Psoas muscle (tissue), 8 donors: ENCODE measurements at places on chromosomes 7 and 10. TPM values are rescaled to one million over a fixed set of nuclear protein-coding genes. Genes with fewer than 3 reads are reported as not detected.

The RNF133 gene
- not detected for polyA plus RNA-seq

The OR2A7 gene
- polyA plus RNA-seq, result 0.06 TPM

The CNPY1 gene
- not detected for polyA plus RNA-seq

The ZNF425 gene
- polyA plus RNA-seq, result 2.5 TPM

The CLRN3 gene
- not detected for polyA plus RNA-seq

The CFAP70 gene
- polyA plus RNA-seq, result 0.83 TPM

The CCDC172 gene
- polyA plus RNA-seq, result not detected

The GPR37 gene
- 0.41 TPM for polyA plus RNA-seq

The GRID1 gene
- 0.25 TPM for polyA plus RNA-seq

The CD36 gene
- polyA plus RNA-seq, result 171 TPM

The SKIDA1 gene
- 0.11 TPM for polyA plus RNA-seq

The FASTK gene
- 194 TPM for polyA plus RNA-seq

The WNT16 gene
- polyA plus RNA-seq, result not detected

The TRPV5 gene
- polyA plus RNA-seq, result not detected

The DDX21 gene
- polyA plus RNA-seq, result 54.5 TPM

The ERVW-1 gene
- 0.03 TPM for polyA plus RNA-seq

The CPA2 gene
- not detected for polyA plus RNA-seq

The ZNF467 gene
- 0.87 TPM for polyA plus RNA-seq

The ACTL6B gene
- 0.03 TPM for polyA plus RNA-seq

The TET1 gene
- polyA plus RNA-seq, result 0.22 TPM

The TUBAL3 gene
- 0.06 TPM for polyA plus RNA-seq

The NXPH1 gene
- polyA plus RNA-seq, result not detected

The SNCG gene
- 11.0 TPM for polyA plus RNA-seq

The REPIN1 gene
- polyA plus RNA-seq, result 80.2 TPM

The BAMBI gene
- 2.0 TPM for polyA plus RNA-seq

The SNX10 gene
- polyA plus RNA-seq, result 0.34 TPM

The WNT2 gene
- polyA plus RNA-seq, result not detected

The HECW1 gene
- 1.7 TPM for polyA plus RNA-seq

The TUBB8 gene
- polyA plus RNA-seq, result 0.07 TPM

The SFTPD gene
- polyA plus RNA-seq, result 0.07 TPM

The COBL gene
- polyA plus RNA-seq, result 115 TPM

The TRIL gene
- polyA plus RNA-seq, result 0.38 TPM

The ZNF33B gene
- 2.2 TPM for polyA plus RNA-seq

The C10orf105 gene
- polyA plus RNA-seq, result 0.03 TPM

The GPR26 gene
- polyA plus RNA-seq, result 0.01 TPM

The SORBS1 gene
- 121 TPM for polyA plus RNA-seq

The ADAM12 gene
- not detected for polyA plus RNA-seq

The SOSTDC1 gene
- not detected for polyA plus RNA-seq

The SLC37A3 gene
- polyA plus RNA-seq, result 5.3 TPM

The ASB10 gene
- 22.5 TPM for polyA plus RNA-seq

The TBX20 gene
- not detected for polyA plus RNA-seq

The VSTM4 gene
- 1.1 TPM for polyA plus RNA-seq

The RARRES2 gene
- polyA plus RNA-seq, result 7.7 TPM

The MLXIPL gene
- 14.1 TPM for polyA plus RNA-seq

The POMZP3 gene
- polyA plus RNA-seq, result 3.7 TPM

The TNRC18 gene
- 7.3 TPM for polyA plus RNA-seq

The SLC26A3 gene
- not detected for polyA plus RNA-seq

The ADIRF gene
- 34.9 TPM for polyA plus RNA-seq

The ADD3 gene
- polyA plus RNA-seq, result 4.2 TPM

The CABCOCO1 gene
- not detected for polyA plus RNA-seq

The ATOH7 gene
- polyA plus RNA-seq, result 0.17 TPM

The LIPM gene
- not detected for polyA plus RNA-seq

The PLCE1 gene
- 0.94 TPM for polyA plus RNA-seq

The GJD4 gene
- polyA plus RNA-seq, result 0.03 TPM
